Activated CD4-positive, alpha-beta T cell treated with anti-CD3 and anti-CD28 coated beads, Interleukin-2, amount 10 ng/mL, durations not matched to agents 24 days and 14 days (primary cell): ENCODE measurements at places on chromosomes 12 and 14. TPM values are rescaled to one million over a fixed set of nuclear protein-coding genes. Genes with fewer than 3 reads are reported as not detected.

Gene SPTB
- total RNA-seq: not detected in 2 replicates

DNA sequence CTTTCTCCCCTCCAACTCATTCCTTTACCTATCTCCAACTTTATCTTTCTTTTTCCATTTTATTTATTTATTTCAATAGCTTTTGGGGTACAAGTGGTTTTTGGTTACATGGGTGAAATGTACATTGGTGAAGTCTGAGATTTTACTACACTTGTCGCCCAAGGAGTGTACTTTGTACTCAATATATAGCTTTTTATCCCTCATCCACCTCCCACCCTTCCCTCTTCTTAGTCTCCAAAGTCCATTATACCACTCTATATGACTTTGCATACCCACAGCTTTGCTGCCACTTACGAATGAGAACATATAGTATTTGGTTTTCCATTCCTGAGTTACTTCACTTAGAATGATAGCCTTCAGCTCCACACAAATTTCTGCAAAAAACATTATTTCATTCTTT is 152.6 kb upstream of the NUDT4 start:
- H3K27ac ChIP-seq: no peak overlapping the region
- no peaks in the 10 kb centered on the region for H3K36me3 ChIP-seq
- no peak overlapping the region for H3K4me3 ChIP-seq
- peaks cover 3% of the 10 kb centered on the region for H3K4me1 ChIP-seq

DNA sequence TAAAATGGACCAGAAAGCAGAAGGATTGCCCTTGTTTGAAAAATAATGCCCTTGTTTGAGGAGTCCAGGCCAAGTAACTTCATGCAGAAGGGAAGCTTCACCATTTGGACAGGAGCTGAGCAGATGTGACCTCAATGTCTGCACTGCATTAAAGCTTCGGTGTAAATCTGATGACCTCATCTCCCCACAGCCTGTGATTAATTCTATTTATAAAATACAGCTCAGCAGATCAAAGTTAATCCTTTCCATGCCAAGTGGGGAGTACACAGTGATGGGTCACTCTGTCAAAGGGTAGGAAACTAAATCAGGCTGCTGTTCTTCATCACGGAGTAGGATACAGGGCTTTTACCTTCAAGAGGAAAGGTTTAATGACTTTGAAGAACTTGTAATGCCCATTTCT is 533.7 kb downstream of the RPS29 start:
- no peaks in the 10 kb centered on the region for H3K27me3 ChIP-seq
- H3K4me3 ChIP-seq: no peak overlapping the region
- DNase-seq: peak; percentile 17
- H3K27ac ChIP-seq: no peak overlapping the region

DNA sequence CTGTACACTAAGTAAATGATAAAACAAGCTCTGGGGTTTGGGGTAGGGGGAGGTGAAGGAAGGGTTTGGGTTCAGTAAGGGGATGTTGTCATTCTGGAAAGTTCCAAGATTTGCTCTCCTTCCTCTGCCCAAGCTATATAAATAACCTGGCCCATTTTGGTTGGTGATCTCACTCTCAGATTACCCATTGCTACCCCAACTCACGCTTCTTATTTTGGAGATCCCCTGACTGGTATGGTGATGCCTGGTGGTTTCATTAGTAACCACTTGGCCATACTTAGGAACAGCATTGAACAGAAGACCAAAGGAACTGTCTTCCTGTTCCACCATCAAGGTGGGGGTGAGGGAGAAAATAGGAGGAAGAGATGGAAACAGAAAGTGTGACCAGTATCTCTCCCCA is 259.6 kb upstream of the TBX3 start:
- no peak overlapping the region for H3K4me3 ChIP-seq
- H3K27ac ChIP-seq: no peak overlapping the region
- no peaks in the 10 kb centered on the region for H3K27me3 ChIP-seq
- DNase-seq: no peak
- no peaks in the 10 kb centered on the region for H3K36me3 ChIP-seq
- no peaks in the 10 kb centered on the region for H3K4me1 ChIP-seq

- H3K4me3 ChIP-seq: no peak overlapping the region
- no peak for DNase-seq
- no peaks in the 10 kb centered on the region for H3K36me3 ChIP-seq
- peaks cover 23% of the 10 kb centered on the region for H3K27me3 ChIP-seq
- H3K27ac ChIP-seq: no peak overlapping the region
Observed at GRCh38 chr12:2494486-2495192, 300.1 kb upstream of the FKBP4 start.

- H3K4me3 ChIP-seq: peak within 1 kb of the TSS; percentile 95
- peak; percentile 95 for DNase-seq
- peaks cover 32% of the 10 kb centered on the region for H3K4me1 ChIP-seq
- peak within 1 kb of the TSS; percentile 98 for H3K27ac ChIP-seq
- H3K36me3 ChIP-seq: peaks cover 22% of the 10 kb centered on the region
Observed at GRCh38 chr12:42325653-42326474, at the start of the genes PPHLN1 and ZCRB1. TSS of gene PPHLN1 (plus strand) at chr12:42326167. CDS start at chr12:42335903, 9,736 bp downstream. TSS of gene ZCRB1 (minus strand) at chr12:42326094. CDS start at chr12:42324102, 1,992 bp downstream.

GRCh38 chr14:93286212-93286890 is 46.5 kb downstream of the BTBD7 start:
- H3K27me3 ChIP-seq: no peaks in the 10 kb centered on the region
- no peak for DNase-seq
- H3K36me3 ChIP-seq: peaks cover 13% of the 10 kb centered on the region
- no peak overlapping the region for H3K4me3 ChIP-seq

DNA sequence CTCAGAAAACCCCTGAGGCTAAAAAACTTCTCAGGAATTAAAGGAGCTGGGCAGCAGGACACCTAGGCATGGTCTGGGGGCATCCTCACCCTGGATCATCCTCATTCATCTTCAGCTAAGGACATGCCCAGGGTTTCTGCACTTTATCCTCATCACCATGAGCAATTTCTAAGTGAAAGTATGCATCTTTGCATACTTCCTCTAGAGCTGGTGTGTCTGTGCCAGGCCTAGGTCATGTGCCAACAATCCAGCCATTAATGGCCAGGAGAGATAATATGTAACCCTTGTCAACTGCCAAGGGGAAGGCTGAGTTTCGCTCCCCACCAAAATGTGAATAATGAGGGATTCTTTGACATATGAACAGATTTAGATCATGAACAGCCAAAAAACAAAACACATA is 160.5 kb downstream of the KITLG start:
- DNase-seq: no peak
- no peaks in the 10 kb centered on the region for H3K4me1 ChIP-seq
- no peaks in the 10 kb centered on the region for H3K36me3 ChIP-seq
- H3K27me3 ChIP-seq: no peaks in the 10 kb centered on the region
